Activated CD4-positive, alpha-beta T cell treated with anti-CD3 and anti-CD28 coated beads for 36 hours (primary cell): ENCODE measurements at places on chromosomes 1 and 21. TPM values are rescaled to one million over a fixed set of nuclear protein-coding genes. Genes with fewer than 3 reads are reported as not detected.
A peak's percentile ranks its signal among the peaks of the same experiment; 100 is the strongest.

The ALX3 gene
- total RNA-seq: not detected

The CELA3A gene
- total RNA-seq: not detected

The NIBAN1 gene
- total RNA-seq: 18.6 TPM

The NEK2 gene
- 38.8 TPM for total RNA-seq

The NPHS2 gene
- total RNA-seq: not detected

The TRABD2B gene
- not detected for total RNA-seq

The RHEX gene
- total RNA-seq: not detected

The CYP4A22 gene
- not detected for total RNA-seq

The CLCA1 gene
- not detected for total RNA-seq

The FTCD gene
- total RNA-seq: 0.16 TPM

The OR2T11 gene
- total RNA-seq: not detected

GRCh38 chr1:97781762-97782337 is 139.0 kb downstream of the DPYD start:
- H3K36me3 ChIP-seq: no peaks in the 10 kb centered on the region
- no peak overlapping the region for H3K4me3 ChIP-seq
- no peaks in the 10 kb centered on the region for H3K27me3 ChIP-seq
- peaks cover 11% of the 10 kb centered on the region for H3K4me1 ChIP-seq

DNA sequence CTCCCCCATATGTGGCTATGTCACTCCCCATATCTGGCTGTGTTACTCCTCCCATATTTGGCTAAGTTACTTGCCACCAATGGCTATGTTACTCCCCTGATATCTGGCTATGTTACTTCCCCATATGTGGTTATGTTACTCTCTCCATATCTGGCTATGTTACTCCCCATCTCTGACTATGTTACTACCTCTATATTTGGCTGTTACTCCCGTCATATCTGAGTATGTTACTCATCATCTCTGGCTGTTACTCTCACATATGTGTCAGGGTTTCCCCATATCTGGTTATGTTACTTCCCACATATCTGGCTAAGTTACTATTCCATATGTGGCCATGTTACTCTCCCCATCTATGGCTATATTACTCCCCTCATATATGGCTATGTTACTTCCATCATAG is 50.3 kb upstream of the MAP10 start:
- H3K36me3 ChIP-seq: no peaks in the 10 kb centered on the region
- H3K27ac ChIP-seq: no peak overlapping the region
- H3K4me1 ChIP-seq: peaks cover 6% of the 10 kb centered on the region
- DNase-seq: no peak
- H3K4me3 ChIP-seq: no peak overlapping the region

- H3K36me3 ChIP-seq: no peaks in the 10 kb centered on the region
- H3K27me3 ChIP-seq: peaks cover 20% of the 10 kb centered on the region
- no peaks in the 10 kb centered on the region for H3K4me1 ChIP-seq
- no peak overlapping the region for H3K4me3 ChIP-seq
- H3K27ac ChIP-seq: no peak overlapping the region
These were observed 25.7 kb downstream of the KCNK1 start for GRCh38 chr1:233639611-233640010.

- H3K27me3 ChIP-seq: no peaks in the 10 kb centered on the region
- no peak for DNase-seq
- no peaks in the 10 kb centered on the region for H3K36me3 ChIP-seq
These were observed 1148.5 kb downstream of the PLA2G4A start for GRCh38 chr1:187977298-187977697.

- no peaks in the 10 kb centered on the region for H3K36me3 ChIP-seq
- no peak overlapping the region for H3K4me3 ChIP-seq
- H3K4me1 ChIP-seq: peaks cover 4% of the 10 kb centered on the region
- H3K27ac ChIP-seq: no peak overlapping the region
These were observed 92.5 kb downstream of the PBX1 start for GRCh38 chr1:164651351-164651951.

GRCh38 chr21:28126521-28127174 is 866.0 kb downstream of the LTN1 start:
- DNase-seq: no peak
- H3K36me3 ChIP-seq: no peaks in the 10 kb centered on the region
- no peaks in the 10 kb centered on the region for H3K4me1 ChIP-seq
- H3K27me3 ChIP-seq: no peaks in the 10 kb centered on the region
- H3K4me3 ChIP-seq: no peak overlapping the region

DNA sequence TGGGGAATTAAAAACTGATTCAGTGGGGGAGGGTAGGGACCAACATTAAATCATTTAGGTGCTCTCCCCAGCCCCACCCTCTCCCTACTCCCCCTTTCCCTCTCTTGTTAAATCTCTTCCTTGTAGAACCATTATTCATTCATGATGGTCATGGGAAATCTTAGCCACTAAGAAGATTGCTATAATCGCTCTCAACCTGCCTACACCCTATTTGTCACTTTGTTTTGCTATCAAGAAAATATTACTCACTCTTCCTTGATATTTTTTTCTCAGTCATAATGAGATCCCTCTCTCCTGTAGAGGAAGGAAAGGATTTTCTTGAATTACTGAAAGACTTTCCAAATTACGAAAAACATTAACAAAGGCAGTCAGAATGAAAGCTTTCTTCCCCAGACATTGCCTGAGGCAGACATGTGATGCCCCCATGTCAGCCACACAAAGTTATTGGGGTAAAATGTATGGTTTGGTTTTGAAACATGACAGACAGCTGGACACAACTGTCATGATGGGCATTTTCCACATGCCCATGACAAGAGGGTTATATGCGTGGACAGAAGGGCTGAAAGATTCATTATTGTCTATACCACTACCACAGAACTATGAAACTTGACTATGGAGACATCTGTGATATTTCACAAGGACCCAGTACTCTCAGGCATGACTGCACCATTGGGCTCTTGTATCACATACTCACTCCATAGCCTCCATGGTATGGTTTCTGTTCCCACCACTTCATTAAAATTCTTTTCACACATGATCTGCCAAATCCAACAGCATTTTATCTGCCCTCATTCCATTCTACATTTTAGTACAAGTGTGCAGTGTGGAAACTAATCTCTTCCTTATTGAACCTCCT is 420.1 kb downstream of the DISC1 start:
- H3K36me3 ChIP-seq: no peaks in the 10 kb centered on the region
- peaks cover 5% of the 10 kb centered on the region for H3K27me3 ChIP-seq
- no peak overlapping the region for H3K4me3 ChIP-seq
- DNase-seq: peak; percentile 20
- peaks cover 8% of the 10 kb centered on the region for H3K4me1 ChIP-seq

DNA sequence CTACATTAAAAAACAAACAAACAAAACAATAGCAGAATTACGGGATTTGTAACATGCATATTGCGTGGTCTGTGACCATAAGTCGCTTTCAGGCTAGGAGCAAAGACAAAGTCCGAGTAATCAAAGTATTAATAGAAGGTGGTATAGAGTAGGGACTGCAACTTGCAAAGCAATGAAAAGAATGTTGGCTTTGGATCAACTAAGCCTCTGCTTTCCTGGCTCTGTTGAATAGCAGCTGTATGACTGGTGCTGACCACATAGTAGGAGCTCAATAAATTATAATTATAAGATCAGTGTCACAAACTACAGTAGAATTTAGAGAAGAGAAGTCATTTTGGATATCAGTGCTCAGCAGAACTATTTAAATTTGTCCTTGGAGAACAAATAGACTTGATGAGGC is 586.4 kb downstream of the DPYD start:
- no peak for DNase-seq
- H3K27ac ChIP-seq: no peak overlapping the region
- H3K4me1 ChIP-seq: no peaks in the 10 kb centered on the region
- H3K36me3 ChIP-seq: no peaks in the 10 kb centered on the region
- H3K4me3 ChIP-seq: no peak overlapping the region

DNA sequence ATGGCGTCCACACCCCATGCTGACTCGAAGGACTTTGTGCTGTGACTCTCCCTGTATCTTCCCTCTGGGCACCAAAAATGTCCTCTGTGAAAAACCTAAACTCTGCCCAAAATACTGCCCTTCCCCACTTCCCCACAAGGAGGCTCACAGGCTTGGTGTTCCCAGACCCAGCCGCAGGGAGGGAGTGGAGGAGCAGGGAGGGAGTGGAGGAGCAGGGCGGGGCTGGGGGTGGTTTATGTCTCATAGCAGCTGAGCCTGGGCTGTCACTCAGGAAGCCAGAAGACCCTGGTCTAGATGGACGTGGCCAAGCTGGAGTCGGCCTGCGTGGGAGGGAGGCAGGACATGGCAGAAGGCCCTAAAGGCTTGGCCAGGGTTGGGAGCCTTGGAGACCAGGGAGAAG is 461.7 kb downstream of the PTPRU start:
- H3K27ac ChIP-seq: no peak overlapping the region
- no peaks in the 10 kb centered on the region for H3K4me1 ChIP-seq

DNA sequence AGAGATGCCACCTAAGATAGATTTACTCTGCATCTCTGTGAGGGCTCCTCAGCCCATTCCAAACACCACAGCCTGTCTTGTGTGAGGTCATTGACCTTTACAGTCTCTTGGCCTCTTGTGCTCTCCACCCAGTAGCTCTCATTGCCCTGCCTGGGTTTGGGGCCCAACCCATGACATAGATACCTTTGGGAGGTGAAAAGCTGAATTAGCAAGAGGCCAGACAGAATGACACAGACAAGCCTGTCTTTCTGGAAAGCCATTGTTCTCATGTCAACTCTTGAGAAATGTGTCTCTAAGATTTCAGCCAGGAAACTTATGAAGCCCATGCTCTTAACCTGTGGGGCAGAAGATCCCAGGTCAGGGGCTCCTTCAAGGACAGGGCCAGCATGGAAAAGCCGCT is 18.4 kb upstream of the F3 start:
- H3K27ac ChIP-seq: no peak overlapping the region
- H3K36me3 ChIP-seq: no peaks in the 10 kb centered on the region
- peaks cover 2% of the 10 kb centered on the region for H3K27me3 ChIP-seq
- no peak for DNase-seq
- no peaks in the 10 kb centered on the region for H3K4me1 ChIP-seq

GRCh38 chr1:99455760-99456159 is 190.2 kb upstream of the PALMD start:
- DNase-seq: no peak
- H3K27me3 ChIP-seq: peaks cover 4% of the 10 kb centered on the region
- H3K27ac ChIP-seq: no peak overlapping the region
- H3K36me3 ChIP-seq: no peaks in the 10 kb centered on the region

DNA sequence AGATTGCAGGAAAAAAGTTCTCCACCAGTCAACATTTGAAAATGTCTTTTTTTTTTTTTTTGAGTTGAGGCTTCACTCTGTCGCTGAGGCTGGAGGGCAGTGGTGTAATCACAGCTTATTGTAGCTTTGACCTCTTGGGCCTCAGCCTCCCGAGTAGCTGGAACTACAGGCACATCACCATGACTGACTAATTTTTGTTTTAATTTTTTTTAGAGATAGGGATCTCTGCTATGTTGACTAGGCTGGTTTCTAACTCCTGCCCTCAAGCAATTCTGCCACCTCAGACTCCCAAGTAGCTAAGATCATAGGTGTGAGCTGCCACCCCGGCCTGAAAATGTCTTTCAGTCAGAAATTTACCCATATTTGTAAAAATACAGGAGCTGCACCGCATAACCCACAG is 30.6 kb upstream of the USP24 start:
- H3K27me3 ChIP-seq: no peaks in the 10 kb centered on the region
- no peaks in the 10 kb centered on the region for H3K36me3 ChIP-seq
- H3K27ac ChIP-seq: no peak overlapping the region
- DNase-seq: no peak

GRCh38 chr1:64236541-64236954 is 33.1 kb downstream of the UBE2U start:
- no peak overlapping the region for H3K4me3 ChIP-seq
- H3K27me3 ChIP-seq: peaks cover 8% of the 10 kb centered on the region
- DNase-seq: no peak

DNA sequence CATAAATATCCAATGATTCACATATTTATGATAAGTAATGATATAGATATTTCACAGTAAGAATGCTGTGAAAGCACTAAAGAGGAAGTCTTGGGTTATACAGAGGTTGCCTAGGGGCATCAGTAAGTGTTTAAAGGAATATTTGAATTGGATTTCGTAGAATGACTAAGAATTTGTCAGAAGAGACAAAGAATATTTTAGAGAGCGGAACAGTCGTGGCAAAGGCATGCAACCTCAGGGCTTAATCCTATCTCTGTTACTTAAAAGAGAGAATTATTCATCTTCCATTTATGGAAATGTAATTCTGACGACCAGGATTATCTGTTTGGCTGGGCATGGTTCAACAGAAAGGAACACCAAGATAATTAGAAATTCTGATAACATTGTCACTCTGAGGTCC is 171.9 kb upstream of the NR5A2 start:
- no peaks in the 10 kb centered on the region for H3K36me3 ChIP-seq
- no peak for DNase-seq
- H3K4me3 ChIP-seq: no peak overlapping the region
- no peak overlapping the region for H3K27ac ChIP-seq
